ENCODE measurements at places on chromosomes 16 and 17.

- DNase-seq, result no peak
These were observed 18.3 kb upstream of the WFIKKN2 start for GRCh38 chr17:50816771-50817751.

DNA sequence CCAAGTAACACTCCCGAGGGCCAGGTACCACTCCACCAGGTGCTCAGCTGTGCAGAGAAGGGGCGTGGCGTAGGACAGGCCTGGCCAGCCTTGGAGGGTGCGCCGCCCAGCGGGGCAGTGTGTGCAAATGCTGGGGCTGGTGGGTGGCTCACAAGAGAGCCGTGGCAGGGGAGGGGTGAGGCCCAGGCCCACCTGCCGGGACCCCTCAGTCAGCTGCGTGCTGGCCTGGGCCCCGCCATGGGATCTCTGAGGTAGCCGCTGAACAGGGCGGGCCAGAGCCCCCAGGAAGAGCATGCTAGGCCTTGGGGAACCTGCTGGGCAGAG, 8.8 kb downstream of the TPSG1 start:
- DNase-seq, result no peak

DNA sequence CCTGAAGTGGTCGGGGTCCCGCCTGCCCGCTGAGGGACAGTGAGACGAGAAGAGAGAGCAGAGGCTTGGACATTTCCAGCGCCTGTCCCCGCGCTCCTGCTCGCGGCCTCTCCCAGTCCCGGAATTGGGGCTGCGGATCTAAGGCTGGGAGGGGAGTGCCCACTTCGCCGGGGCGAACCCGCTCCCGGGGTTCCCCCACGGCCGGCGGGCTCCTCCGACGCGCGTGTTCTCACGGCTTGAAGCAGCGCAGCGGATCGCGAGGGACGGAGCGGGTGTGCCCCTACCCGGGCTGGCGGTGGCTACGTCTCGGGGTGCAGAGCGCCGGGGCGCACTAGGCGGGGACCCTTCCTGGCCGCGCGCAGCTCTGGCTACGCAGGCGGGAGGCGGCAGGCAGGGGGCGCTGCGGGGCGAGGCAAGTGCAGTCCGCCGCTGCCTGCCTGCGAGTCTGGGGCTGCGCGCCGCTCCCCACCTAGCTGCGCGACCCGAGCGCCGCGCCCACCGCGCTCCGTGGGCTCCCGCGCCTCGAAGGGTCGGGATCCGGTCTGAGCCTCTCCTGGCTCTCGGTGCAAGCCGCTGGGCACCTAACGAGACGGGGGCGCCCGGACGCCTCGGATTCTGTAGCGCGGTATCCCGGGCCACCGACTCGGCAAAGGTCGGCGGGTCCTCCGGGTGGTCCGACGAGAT, 1.2 kb downstream of the NGFR start:
- DNase-seq, result no peak

- DNase-seq, result peak; percentile 90
These were observed 32.1 kb downstream of the IST1 start for GRCh38 chr16:71927383-71927782.

DNA sequence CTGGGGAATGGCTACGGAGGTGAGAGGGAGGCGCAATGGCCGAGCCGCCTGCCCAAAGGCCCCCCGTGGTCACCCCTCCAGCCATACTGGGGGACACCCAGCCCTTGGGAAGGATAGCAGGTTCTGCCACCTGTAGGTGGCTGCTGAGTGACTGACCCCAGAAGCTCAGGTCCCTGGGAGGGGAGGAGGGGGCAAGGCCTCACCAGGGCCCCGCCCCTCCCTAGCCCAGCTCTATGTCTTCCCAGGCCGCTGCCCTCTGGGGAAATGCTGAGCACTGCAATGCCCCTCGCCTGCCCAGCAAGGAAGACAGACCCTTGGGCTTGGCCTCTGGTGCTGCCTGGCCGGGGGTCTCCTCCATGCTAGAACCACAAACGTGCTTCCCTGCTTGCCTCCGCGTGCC, 11.4 kb upstream of the CLDN9 start:
- no peak for DNase-seq

DNA sequence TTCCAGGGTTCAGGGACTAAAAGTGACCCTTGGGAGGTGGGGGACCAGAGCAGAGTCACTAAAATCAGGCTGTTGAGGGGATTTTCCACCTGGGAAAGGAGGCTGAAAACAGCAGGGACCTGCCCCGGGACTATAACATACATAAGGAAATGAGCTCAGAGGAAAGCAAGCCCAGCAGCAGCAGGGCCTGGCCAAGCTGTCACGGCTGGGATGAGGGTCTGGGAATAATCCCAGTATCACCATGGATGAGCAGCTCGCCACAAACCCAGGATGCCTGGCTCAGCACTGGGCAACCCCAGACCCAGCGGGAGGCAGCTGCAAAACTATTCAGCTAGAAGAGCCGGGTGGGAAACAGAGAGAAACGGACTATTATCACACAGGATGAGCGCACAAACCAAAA, 72.4 kb downstream of the RPH3AL start:
- no peak for DNase-seq

DNA sequence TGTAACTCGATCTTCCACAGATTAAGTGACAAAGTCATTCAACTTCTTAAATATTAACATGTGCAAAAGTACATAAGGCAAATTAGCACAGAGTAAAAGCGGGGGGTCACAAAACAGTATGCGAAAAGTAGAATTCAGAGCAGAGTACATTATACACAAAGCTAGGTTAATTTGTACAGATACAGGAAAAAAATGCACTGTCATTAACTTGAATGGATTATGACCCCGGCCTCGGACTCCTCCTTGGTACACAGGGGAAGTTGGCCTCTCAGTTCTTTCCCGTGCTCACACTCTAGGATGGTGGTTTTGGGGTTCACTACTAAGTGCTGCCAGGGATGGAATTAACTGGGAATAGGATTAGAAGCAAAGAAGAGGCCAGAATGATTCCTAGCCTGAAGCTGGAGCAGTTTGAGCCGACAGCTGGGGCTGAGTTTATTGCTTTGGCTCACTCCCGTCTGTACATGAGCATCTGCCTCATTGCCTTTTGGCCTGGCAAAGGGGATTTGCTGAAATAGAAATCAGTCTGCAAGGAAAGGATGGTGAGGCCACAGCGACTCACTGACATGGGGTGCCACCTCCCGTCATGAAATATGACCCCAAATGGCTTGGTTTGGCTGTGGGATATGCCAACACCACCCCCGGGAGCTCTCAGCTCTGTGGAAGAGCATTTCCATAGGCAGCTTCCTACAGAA, 23.6 kb downstream of the NTN1 start:
- no peak for DNase-seq

- DNase-seq, result no peak
These were observed 12.1 kb downstream of the CD300A start for GRCh38 chr17:74478420-74479100.

DNA sequence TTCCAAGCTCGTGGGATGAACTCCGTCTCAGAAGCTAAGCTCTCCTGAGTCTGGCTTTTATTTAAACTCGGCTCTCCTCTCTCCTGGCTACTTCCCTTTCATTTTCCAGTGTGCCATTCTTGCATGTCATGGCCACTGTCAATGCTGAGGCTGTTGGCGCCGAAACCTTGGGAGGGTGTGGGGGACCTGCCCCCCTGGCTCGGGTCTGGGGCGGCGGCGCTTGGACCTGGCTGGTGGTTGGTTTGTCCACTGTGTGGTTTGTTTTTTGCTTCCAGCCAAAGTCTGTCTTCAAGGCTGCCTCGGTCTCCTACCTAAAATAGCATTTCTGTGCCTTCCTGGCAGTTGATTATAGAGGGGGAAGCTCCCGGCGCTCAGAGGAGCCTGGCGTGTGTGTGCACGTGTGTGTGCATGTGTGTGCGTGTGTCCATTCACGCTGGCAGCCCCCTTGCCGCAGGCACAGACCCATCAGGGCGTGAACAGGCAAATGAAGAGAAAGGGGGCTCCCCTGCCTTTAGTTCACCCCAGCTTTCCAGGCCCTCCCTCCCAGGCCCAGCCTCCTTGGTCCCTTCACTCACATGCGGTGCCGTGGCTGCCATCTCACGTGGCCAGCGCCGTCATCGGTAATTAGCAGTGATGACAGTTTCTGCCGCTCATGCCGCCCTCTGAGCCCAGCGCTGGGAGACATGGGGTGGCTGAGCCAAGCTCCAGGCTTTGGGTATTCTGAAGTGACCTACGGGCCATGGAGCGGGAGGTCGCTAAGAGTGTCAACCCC, 179.9 kb downstream of the SEC14L1 start:
- DNase-seq, result no peak

GRCh38 chr16:75362846-75363245, 70.5 kb downstream of the CFDP1 start:
- no peak for DNase-seq

DNA sequence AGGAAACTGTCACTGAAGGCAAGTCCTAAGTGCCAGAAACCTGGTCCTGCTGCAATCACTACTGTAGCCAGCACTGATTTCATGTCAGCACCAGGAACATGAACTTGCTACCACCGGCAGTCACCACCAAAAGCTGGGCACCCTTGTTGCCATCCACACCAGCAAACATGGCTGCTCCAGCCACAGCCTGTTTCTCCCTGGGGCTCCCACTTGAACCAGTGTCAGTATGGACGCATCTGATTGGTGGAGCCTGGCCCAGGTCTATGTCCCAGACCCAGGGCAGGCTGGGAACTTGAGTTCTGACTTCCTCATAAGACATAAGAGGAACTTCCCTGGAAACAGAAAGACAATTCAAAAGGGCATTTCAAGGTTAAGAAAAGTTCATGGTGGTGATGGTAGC, 56.5 kb downstream of the COPRS start:
- DNase-seq, result no peak

- no peak for DNase-seq
These were observed 2.7 kb downstream of the CDK5R1 start for GRCh38 chr17:32489320-32490100.

GRCh38 chr16:87410530-87410929, 18.4 kb downstream of the MAP1LC3B start:
- DNase-seq, result no peak

- DNase-seq, result no peak
These were observed 1.8 kb upstream of the MYADML2 start for GRCh38 chr17:81948635-81949378.

- DNase-seq, result peak; percentile 25
These were observed 82.2 kb upstream of the CDC42EP4 start for GRCh38 chr17:73393962-73394361.

DNA sequence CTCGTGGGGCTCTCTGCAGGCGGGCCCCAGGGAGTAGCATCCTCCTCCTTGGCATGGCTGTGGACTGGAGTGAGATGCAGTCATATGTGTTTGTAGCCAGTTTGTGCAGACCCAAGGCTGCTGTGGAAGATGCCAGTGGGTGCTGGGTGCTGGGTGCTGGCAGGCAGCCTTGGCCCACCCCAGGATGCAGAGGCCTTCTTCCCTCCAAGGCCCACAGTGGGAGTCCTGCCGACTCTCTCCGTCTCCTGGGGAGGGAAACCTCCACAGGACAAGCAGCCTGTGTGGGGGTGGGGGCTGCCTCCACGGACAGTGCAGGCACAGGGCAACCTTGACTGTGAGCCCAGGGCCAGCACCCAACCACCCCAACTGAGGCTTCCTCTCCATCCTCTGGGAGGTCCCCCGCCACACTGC, 13.8 kb upstream of the TMEM92 start:
- no peak for DNase-seq

- DNase-seq, result no peak
These were observed 9.3 kb downstream of the NQO1 start for GRCh38 chr16:69717066-69717465.

DNA sequence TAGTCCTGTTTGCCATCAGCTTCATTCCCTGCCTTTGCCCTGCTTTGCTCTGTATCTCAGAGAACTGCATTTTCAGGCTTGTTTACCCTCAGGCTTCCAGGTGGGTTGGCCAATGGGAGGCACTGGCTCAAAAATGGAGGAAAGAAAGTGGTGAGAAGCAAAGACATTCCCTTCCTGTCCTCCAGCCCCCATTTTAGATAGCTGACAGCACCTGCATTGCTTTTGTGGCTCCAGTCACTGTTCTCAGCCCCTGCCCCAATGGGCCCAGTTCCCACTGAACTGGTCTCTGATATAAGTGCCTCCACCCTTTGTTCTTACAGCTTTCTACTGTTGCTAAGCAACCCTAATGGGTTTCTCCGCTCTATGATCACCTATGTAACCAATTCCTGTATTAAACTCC, 19.4 kb upstream of the SDK2 start:
- DNase-seq, result no peak

DNA sequence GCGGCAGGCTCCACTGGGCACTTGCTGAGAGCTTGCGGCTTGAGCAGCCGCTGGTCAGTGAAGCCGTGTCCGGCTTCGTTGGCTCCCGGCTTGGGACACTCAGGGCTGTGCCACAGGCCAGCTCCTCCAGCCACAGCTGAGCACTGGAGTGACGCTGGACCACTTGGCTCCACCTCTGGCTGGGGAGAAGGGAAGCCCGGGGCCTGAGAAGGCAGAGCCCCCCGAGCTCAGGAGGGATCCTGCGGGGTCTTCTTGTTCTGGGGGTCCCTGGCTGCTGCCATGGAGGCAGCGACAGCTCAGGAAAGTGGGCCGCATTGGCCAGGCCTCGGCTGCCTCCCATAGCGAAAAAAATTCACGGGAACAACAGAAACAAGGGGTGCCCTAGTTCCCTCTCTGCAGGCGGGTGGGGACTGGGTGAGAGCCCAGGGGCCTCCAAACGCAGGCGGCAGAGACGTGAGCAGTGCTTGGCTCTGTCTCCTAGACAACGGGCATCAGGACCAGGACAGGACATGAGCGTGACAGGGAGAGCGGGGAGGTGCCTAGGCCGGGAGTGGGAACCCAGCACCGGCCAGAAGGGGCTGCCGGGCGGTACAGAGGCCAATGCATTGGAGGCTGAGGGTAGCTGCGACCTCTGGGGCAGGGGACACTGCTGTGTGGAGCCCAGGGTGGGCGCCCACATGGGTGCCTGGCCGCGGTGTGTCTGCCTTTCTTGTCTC, 37.7 kb downstream of the SLC7A5 start:
- no peak for DNase-seq

DNA sequence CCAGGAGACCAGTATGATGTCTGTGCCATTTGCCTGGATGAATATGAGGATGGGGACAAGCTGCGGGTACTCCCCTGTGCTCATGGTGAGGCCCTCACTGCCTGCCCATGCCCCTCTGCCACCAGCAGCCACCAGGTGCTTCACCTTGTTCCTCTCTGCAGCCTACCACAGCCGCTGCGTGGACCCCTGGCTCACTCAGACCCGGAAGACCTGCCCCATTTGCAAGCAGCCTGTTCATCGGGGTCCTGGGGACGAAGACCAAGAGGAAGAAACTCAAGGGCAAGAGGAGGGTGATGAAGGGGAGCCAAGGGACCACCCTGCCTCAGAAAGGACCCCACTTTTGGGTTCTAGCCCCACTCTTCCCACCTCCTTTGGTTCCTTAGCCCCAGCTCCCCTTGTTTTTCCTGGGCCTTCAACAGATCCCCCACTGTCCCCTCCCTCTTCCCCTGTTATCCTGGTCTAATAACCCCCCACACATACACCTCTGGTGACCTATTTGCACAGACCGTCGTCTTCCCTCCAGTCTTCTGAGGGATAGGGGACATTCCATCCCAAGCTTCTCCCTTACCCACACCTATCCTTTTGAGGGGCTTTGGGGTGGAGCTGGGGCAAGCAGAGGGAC, 3.7 kb downstream of the PFN1 start:
- DNase-seq, result no peak

GRCh38 chr17:73998653-73999645, 204.5 kb upstream of the RPL38 start:
- DNase-seq, result peak; percentile 2

Measured in renal cortical epithelial cell (primary cell).